NB4 (cell line): ENCODE measurements at places on chromosomes 2 and 18.

DNA sequence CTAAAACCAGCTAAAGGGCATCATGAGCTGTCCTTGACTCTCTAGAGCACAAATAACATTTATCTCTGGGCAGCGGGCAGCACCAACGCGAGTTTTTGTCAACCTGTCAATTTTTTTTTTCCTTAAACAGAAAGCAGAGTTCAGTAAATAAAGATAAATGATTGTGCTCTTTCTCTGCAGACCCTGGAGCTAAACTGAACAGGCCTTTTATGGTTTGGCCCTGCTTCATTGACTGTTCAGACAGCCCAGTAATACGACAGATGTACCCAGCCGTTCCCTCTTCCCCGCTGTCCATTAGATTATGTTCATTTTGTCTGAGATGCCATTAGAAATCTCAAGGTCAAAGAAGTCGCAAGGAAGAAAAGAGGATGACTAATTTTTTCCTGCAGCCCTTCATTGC lies 280.5 kb upstream of the PIK3C3 start:
- DNase-seq = no peak

- peak; percentile 70 for DNase-seq
Measured at GRCh38 chr18:51153659-51154371, 43.7 kb downstream of the MEX3C start.

GRCh38 chr2:237859533-237860272 lies at the start of gene RAMP1:
TSS of gene RAMP1 (plus strand) at chr2:237859623. CDS start at chr2:237859676, 53 bp downstream.
- DNase-seq = no peak

DNA sequence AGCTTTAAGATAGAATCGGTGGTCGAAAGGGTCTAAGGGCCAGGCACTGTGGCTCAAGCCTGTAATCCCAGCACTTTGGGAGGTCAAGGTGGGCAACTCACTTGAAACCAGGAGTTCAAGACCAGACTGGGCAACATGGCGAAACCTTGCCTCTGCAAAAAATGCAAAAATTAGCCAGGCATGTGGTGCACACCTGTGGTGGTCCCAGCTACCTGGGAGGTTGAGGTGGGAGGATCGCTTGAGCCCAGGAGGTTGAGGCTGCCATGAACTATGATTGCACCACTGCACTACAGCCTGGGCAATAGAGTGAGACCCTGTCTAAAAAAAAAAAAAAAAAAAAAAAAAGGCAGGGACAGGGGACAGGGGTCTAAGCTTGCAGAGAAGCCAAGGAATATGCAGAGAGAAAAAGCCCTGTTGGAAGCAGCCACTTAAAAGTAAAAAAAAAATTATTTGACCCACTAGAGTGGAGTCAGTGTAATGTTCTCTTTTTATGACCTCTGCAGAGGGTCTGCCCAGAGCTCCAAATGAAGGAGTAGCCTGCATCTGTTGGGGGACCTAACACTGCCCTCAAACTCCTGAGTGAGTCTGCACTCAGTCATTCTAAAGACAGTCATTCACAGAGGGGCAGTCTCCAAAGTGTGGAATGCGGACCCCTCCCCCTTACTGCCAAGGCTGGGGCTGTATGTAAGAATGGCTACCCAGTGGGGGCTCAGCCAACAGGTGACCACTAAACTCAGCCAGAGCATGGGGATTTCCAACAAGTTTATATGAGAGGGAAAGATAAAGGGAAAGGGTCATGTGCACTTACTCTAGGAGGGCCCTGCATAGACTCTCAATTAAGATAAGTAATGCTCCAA lies 118.5 kb upstream of the CDCA7 start:
- DNase-seq = no peak

- DNase-seq = no peak
Measured at GRCh38 chr18:36769172-36769571, 59.6 kb downstream of the TPGS2 start.

- no peak for DNase-seq
Measured at GRCh38 chr2:163252199-163252598, 413.6 kb upstream of the KCNH7 start.

- DNase-seq = no peak
Measured at GRCh38 chr2:164314148-164314547, 307.1 kb downstream of the GRB14 start.

- no peak for DNase-seq
Measured at GRCh38 chr2:48364100-48364499, 165.9 kb upstream of the STON1 start.

DNA sequence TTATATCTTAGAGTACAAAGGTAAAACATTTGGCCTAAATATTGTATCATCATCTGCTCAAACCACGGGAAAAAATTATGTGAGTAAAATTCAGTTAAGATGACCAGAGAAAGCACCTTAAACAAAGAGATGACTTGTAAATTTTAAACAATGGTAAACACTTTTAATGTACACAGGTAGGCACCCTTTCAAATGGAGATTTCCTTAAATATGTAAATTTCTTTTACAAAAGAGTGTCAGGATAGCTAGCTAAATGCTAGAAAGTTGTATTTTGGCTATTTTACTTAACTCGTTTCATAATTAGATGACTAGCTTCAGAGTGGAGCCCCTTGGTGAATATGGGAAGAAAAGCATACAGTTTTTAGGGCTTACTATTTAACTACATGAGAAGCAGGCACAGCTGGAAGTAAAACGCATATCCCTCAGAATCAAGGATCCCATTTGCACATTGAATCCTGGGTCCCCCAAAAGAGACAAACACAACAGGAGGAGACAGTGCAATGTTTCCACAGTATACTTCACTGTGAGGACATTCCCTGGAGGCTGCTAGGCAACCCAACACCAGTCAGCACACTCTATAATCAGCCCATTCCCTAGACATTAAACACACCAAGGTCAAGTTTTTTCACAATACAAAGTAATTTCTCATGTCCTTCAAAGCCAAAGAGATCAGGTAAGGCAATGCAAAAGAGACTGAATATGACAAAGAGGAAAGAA lies 1154.4 kb downstream of the DPP10 start:
- DNase-seq = no peak

GRCh38 chr18:57951117-57951796 lies 92.8 kb upstream of the NEDD4L start:
- DNase-seq = no peak

- DNase-seq = no peak
Measured at GRCh38 chr2:238685327-238685709, 162.6 kb upstream of the TWIST2 start.

DNA sequence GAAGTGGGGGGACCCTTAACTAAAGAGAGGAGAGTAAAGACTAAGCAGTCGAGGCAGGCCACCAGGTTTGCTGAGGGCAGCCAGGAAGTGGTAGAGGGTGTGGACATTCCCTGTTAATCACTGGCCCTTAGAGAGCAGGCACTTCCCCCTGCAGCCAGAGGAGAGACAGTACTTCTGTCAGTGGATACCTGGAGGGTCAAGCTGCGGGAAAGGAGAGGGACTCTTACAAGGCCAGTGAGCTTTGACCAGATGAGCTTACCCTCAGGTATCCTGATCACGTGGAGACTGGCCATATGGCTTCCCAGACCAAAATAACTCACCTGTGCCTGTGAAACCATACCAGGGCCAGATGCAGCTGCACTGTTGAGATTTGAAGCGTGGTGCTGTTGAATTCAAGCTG lies 28.6 kb downstream of the ITGA6 start:
- peak; percentile 30 for DNase-seq

GRCh38 chr2:207528980-207529329 lies 807 bp upstream of the CREB1 start:
- peak; percentile 78 for DNase-seq

- no peak for DNase-seq
Measured at GRCh38 chr2:238845583-238846377, 2.1 kb upstream of the TWIST2 start.

DNA sequence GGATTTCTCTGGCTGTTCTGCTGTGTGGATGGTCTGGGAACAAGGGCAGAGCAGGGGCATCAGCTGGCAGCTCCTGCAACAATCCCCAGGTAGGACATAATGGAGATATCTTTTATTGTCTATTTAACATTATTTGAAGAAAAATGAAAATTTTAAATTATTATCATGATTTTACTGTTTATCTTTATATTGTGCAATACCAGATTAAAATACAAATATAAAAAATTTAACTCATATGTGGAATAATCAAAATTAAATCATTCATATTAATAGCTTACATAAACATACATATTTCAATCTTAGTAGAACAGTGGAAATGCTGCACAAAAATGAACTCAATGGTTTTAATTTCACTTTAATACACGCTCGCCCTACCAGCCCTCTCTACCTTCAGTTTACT lies 70.6 kb upstream of the FAM110C start:
- DNase-seq = no peak

- DNase-seq = no peak
Measured at GRCh38 chr2:38279201-38279600, 97.9 kb downstream of the ATL2 start.

DNA sequence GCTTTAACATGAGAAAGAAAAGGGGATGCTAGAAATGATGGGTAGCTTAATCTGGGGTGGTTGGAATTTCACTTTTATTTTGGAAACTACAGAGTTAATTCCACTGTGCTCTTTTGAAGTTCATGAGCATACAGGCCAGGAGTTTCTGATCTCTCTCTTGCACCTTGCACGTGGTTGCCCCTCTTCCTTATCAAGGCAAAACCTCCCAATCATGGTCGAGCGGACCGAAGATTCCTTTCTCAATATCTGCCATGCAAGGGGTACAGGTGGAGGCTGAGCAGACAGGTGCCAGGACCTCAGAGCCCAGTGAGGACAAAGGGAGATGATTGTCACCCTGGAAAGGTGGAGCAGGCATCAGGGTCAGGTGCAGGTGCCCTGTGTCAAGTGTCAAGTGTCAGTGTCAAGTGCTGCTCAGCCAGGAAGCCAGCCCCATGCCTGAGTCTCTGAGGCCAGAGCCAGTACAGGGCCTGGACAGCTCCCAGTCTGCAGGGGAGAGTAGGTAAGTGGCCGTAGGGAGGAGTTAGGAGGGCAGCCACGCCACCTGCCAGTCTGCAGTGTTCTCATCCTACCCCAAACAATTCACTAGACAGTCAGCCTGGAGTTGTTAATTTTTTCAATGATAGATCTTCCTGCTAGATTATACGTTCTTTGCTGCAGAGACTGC lies 42.2 kb downstream of the LPIN1 start:
- no peak for DNase-seq

- DNase-seq = no peak
Measured at GRCh38 chr2:44191739-44192138, 23.1 kb downstream of the PPM1B start.

- DNase-seq = no peak
Measured at GRCh38 chr2:16264931-16265540, 324.7 kb downstream of the MYCN start.

GRCh38 chr2:160596441-160596840 lies 102.8 kb upstream of the RBMS1 start:
- DNase-seq = no peak

- no peak for DNase-seq
Measured at GRCh38 chr2:238566001-238566645, 139.4 kb downstream of the ASB1 start.

DNA sequence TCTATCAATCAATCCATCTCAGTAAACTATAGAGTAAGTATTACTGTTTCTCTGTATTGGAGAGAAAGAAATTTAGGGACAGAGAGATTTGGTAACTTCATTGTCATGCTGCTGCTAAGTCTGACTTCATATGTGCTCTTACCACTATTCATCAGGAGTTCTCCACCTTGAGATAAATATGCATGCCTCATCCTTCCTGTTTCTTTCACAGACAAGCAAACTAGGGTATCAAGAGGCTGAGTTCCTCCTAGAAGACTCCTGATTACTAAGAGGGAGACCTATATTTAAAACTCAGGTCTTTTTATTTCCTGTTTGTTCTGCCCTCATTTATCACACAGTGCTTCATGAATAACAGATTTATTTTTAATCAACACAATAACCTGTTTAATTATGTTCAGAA lies 34.1 kb downstream of the RIT2 start:
- no peak for DNase-seq

GRCh38 chr2:10806543-10806942 lies 6.0 kb downstream of the PDIA6 start:
- no peak for DNase-seq

GRCh38 chr2:204920776-204921175 lies 375.5 kb downstream of the PARD3B start:
- no peak for DNase-seq
